ENCODE measurements at places on chromosomes 7 and 10.
A peak's percentile ranks its signal among the peaks of the same experiment; 100 is the strongest.

- DNase-seq: no peak
These were observed 409.0 kb upstream of the NRP1 start for GRCh38 chr10:33743429-33743857.

GRCh38 chr10:24950439-24950838 is 2.0 kb downstream of the PRTFDC1 start:
- no peak for DNase-seq

- DNase-seq: no peak
These were observed 79.5 kb upstream of the DUSP5 start for GRCh38 chr10:110418218-110418617.

- DNase-seq: peak; percentile 27
These were observed 539 bp upstream of the MKLN1 start for GRCh38 chr7:131327049-131327625.

- DNase-seq: no peak
These were observed 51.2 kb downstream of the INSYN2A start for GRCh38 chr10:127145173-127145572.

- DNase-seq: no peak
These were observed 218.1 kb upstream of the FOXP2 start for GRCh38 chr7:114196517-114196916.

- DNase-seq: no peak
These were observed 672.2 kb downstream of the INHBA start for GRCh38 chr7:41030673-41031072.

- DNase-seq: peak; percentile 36
These were observed 567 bp downstream of the GTF2IRD1 start for GRCh38 chr7:74454021-74454924.

DNA sequence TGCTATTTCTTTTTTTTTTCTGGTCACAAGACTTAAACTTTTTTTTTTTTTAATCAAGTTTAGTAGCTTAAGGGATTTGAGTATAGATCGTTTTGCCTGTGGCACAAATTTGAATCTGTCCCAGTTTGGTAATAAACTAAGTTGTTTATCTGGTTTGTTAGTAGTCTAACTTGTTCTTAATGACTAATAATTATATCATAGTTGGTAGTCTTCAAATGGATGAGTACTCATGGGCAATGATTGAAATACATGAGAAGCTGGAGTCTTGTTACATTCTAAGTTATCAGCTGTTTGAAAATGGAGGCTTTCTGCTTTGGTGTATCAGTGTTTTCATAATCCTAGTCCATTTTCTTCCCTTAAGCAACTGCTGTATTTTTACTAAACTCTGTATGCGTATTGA is 12.3 kb downstream of the BTAF1 start:
- no peak for DNase-seq

DNA sequence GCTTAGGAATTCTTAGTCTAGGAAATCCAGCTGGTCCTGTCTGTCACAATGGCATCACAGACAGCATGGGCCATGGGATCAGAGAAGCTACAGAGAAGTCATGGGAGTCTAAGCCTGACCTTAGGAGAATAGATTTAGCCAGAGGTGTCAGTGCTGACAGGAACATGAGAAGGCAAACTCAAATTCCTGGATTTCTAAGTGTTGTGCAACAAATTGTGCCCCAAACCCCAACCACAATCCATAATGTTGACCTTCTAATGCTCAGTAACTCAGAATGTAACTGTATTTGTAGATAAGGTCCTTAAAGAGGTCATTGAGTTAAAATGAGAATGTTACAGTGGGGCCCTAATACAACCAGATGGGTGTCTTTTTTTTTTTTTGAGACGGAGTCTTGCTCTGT is 95.9 kb upstream of the RHOBTB1 start:
- DNase-seq: no peak

GRCh38 chr7:26090927-26091519 is 61.0 kb upstream of the NFE2L3 start:
- DNase-seq: no peak

DNA sequence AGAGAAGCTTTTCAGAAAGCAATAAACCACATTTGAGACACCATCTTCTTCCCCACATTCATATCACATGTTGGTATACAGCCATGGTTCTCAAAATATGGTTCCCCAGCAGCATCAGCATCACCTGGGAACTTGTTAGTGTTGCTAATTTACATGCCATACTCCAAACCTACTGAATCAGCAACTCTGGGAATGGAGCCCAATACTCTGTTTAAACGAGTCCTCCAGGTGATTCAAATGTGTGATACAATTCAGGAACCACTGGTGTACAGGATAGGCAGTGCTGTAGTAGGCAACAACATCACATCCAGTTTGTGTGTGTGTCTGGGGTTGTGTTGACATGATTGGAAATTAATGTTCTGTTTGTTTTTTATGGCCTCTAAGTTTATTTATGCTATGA is 47.7 kb downstream of the ZNF277 start:
- no peak for DNase-seq

DNA sequence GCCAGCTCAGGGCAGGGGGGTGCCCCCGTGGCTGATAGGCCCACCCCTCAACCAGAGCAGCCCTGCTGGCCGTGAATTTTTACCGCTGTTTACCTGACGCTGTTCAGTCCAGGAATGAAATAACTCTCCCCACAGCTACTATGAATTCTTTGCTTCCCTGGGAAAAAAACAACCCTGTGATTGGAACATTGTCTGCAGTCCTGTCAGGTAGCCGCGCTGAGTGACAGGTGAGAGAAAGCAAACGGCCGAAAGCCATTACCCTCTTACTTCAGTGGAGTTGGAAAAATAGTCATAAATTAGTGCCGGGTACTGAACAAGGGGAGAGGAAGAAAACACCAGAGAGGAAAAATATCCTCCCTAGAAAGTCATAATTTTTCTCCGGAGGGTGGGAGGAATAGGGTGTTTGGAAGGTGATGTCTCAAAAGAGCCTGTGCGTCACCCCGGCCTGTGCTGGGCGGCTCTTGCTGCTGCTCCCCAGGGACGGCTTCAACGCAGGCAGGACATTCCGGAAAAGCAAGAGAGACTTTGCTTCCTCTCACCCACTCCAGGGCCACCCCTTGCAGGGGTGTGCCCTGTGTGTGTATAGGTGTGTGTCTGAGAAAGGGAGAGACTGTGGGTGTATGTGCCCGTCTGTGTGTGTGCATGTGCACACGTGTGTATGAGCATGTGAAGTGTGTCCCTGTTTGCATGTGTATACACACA is 69.0 kb downstream of the CDH23 start:
- DNase-seq: no peak

GRCh38 chr10:94402843-94403379 is 570 bp downstream of the TBC1D12 start:
- DNase-seq: no peak

DNA sequence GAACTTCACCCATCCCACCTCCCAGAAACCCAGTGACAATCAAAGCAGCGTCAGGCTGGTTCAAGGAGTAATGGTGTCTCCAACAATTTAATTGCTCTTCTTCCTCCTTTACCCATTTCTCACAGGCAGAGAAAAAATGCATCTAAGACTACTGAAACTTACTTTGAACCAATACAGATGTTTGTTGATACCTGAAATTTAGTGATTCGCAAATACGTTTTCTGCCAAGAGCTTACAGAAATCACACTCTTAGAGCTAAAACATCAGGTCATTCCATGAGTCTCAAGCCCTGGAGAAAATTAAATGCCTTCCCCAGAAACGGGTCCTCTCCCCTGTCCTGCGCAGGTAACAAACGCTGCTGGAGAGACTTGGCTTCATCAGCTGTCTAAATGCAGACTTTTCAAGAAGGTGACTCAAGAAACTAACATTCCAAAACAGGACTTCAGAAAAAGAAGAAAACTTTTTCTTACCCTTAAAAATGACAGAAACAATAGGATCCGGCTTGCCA is 443 bp downstream of the MYOF start:
- no peak for DNase-seq

DNA sequence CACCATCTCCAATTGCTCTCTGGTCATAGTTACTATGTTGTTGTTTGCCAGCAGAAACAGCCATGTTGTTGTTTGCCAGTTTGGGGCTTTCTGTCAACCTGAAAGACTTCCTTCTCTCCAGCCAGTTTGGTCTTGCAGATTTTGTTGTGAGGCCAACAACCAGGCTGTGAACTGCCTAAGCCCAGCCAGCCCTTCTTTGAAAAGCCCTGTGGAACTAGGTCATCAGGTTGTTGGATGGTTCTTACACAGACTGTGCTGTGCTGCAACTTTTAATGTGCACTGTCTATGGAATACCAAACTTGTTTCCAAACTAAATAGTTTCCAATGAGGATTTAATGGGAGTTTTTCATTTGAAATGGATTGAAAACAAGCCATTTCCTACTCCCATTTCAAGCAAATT is 592.7 kb upstream of the GALNT17 start:
- no peak for DNase-seq

DNA sequence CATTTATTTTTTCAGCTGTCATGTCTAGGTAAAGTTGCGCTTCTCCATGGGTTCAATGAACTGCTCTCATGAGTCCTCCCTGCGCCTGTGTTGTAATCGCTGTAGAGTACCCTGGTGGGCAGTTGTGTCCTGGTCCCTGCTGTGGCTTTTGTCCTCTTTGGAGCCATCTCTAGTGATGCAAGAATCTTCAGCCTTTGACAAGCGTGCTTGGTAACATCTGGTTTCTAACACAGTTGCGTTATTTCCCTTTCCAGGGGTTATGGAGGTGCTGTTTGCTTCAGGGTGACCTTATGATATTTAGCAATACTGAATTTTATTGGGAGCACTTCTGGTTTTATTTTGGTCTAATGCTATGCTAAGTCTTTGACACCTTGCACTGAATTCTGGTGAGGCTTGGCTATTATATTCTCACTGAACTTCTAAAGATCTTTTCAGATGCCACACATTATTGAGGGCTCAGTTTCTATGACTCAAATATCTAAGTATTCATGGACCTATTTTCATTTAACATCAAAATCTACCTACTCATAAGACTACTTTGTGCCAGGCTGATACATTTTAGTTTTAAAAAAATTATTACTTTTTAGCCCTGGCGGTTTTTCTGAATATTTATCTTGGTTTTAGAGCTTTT is 88.6 kb downstream of the FANK1 start:
- no peak for DNase-seq

- no peak for DNase-seq
These were observed 226.5 kb upstream of the HPS1 start for GRCh38 chr10:98673171-98673782.

GRCh38 chr10:117370205-117370604 is 5.0 kb downstream of the PDZD8 start:
- no peak for DNase-seq

DNA sequence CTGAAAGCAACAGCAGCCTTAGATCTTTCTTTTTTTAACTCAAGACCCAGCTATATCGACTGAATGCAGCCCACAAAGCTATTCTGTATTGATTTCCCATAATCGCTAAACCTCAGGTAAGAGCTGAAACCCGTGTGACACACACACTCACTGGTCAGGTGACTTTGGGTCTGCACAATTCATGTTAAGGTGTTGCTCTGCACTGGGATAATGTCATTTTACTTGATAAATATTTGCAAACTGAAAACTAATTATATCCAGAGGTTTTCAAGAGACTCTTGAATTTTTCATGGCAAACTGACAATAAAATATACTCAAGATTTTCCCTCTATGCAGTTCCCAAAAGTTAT is 33.1 kb downstream of the SCRN1 start:
- DNase-seq: no peak

GRCh38 chr10:112503643-112504042 is 56.6 kb downstream of the VTI1A start:
- no peak for DNase-seq

GRCh38 chr10:43952760-43953159 is 304.1 kb upstream of the ZNF32 start:
- DNase-seq: no peak
